T-cell (primary cell): ENCODE measurements at places on chromosomes 1 and 21. TPM values are rescaled to one million over a fixed set of nuclear protein-coding genes. Genes with fewer than 3 reads are reported as not detected.
A peak's percentile ranks its signal among the peaks of the same experiment; 100 is the strongest.

GCSAML gene
- 0.85 TPM for total RNA-seq

KRTAP12-2 gene
- not detected for total RNA-seq

NFASC gene
- total RNA-seq = not detected

LCE2C gene
- total RNA-seq = not detected

DDR2 gene
- total RNA-seq = 0.67 TPM

WNT2B gene
- 0.54 TPM for total RNA-seq

OR14K1 gene
- total RNA-seq = not detected

FAAH gene
- 8.9 TPM for total RNA-seq

SYNC gene
- not detected for total RNA-seq

LRRN2 gene
- total RNA-seq = not detected

ABCA4 gene
- not detected for total RNA-seq

FAM43B gene
- not detected for total RNA-seq

- no peak overlapping the region for H3K27ac ChIP-seq
- H3K4me1 ChIP-seq = no peaks in the 10 kb centered on the region
- no peak overlapping the region for H3K4me3 ChIP-seq
Measured at GRCh38 chr1:22229379-22229778, 86.5 kb upstream of the WNT4 start.

DNA sequence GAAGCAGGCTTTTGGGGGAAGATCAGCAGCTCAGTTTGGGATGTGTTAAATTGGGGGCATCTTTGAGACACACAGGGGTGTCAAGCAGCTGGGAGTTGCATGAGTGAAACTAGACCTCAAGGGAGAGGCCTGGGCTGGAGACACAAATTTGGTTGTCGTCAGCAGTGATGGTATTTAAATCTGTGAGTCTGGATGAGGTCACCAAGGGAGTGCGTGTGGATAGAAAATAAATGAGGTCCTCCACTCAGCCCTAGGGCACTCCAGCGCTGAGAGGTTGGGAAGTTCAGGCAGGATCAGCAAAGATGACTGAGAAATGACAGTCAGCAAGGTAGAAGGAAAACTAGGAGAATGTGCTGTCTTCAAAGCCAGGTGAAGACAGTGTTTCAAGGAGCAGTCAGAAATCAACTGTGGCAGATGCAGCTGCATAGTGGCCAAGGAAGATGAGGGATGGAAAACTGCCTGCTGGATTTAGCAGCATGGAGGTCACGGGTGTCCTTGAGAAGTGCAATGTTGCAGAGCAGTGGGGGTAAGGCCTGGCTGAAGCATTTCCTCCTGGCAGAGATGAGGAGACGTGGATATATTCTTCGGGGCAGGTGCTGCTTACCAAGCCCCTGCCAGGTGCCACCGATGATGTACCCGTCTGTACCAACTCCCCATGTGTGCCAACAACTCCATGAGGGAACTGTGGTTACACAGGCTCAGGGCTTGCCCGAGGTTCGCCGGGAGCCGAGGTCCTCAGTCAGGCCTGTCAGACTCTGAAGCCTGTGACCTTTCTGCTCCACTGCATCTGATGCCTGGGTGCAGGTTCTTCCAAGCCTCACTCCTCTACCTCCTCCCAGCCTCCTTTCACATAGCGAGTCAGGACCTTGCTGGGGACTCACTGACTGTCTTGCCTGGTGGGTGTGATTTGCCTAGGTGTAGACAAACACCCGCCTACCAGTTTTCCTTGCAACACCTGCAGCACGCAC lies 11.3 kb downstream of the MAP7D1 start:
- H3K36me3 ChIP-seq = peaks cover 8% of the 10 kb centered on the region
- DNase-seq = no peak
- no peaks in the 10 kb centered on the region for H3K27me3 ChIP-seq
- peaks cover 19% of the 10 kb centered on the region for H3K4me1 ChIP-seq

GRCh38 chr1:9373619-9374018 lies 80.9 kb downstream of the SPSB1 start:
- DNase-seq = no peak
- H3K27ac ChIP-seq = no peak overlapping the region
- no peak overlapping the region for H3K4me3 ChIP-seq
- H3K36me3 ChIP-seq = no peaks in the 10 kb centered on the region
- no peaks in the 10 kb centered on the region for H3K4me1 ChIP-seq
- H3K27me3 ChIP-seq = no peaks in the 10 kb centered on the region

DNA sequence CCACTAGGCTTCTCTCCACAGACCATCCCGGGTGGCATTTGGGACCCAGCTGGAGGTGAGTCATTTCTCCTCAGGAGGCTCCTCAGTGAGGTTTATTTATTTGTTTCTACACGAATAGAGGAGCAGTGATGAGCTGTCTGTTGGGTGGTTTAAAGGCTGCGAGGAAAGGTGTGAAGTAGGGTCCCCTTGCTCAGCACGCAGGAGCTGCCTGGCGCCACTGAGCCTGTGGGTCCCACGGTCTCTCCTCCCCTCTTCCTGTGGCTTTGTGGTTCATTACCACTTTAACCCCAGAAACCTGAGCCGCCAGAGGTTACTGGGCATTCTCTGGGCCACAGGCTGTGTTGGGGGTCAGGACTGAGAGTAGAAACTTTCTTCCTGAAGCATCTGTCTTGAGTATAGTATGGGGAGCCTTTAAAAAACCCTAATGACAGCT lies 39.9 kb downstream of the IL6R start:
- H3K4me3 ChIP-seq = no peak overlapping the region
- no peak for DNase-seq
- H3K4me1 ChIP-seq = peaks cover 24% of the 10 kb centered on the region
- H3K27me3 ChIP-seq = no peaks in the 10 kb centered on the region
- H3K36me3 ChIP-seq = no peaks in the 10 kb centered on the region
- H3K27ac ChIP-seq = peak overlapping the region; percentile 48

DNA sequence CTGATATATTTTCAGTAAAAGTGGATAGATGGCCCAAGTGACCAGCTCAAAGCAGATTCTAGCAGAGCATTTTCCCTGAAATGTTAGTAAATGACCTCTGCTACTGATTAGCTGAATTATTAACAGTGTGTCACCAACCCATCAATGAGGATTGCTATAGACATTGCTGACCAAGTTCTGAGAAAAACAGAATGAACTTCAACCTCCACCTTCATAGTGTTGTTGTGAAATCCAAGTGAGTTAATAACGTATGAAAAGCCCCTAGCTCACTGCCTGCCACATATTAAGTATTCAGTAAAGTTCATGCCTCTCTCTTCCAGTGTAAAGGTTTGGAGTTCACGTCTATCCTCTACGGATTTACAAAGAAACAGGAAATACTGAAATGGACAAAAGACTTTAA lies 15.8 kb downstream of the PLPP3 start:
- H3K27me3 ChIP-seq = no peaks in the 10 kb centered on the region
- H3K36me3 ChIP-seq = no peaks in the 10 kb centered on the region
- H3K4me3 ChIP-seq = no peak overlapping the region
- no peak for DNase-seq
- no peak overlapping the region for H3K27ac ChIP-seq

- no peaks in the 10 kb centered on the region for H3K36me3 ChIP-seq
- no peaks in the 10 kb centered on the region for H3K4me1 ChIP-seq
- no peaks in the 10 kb centered on the region for H3K27me3 ChIP-seq
Measured at GRCh38 chr1:157785248-157785647, 8.3 kb upstream of the FCRL2 start.

- no peaks in the 10 kb centered on the region for H3K27me3 ChIP-seq
- H3K27ac ChIP-seq = no peak overlapping the region
- no peaks in the 10 kb centered on the region for H3K4me1 ChIP-seq
- no peaks in the 10 kb centered on the region for H3K36me3 ChIP-seq
- H3K4me3 ChIP-seq = no peak overlapping the region
Measured at GRCh38 chr1:170694172-170694926, 30.4 kb downstream of the PRRX1 start.

GRCh38 chr1:206739411-206740076 lies 31.0 kb upstream of the IL19 start:
- H3K36me3 ChIP-seq = peaks cover 3% of the 10 kb centered on the region
- DNase-seq = no peak
- H3K4me1 ChIP-seq = peaks cover 72% of the 10 kb centered on the region
- no peaks in the 10 kb centered on the region for H3K27me3 ChIP-seq

DNA sequence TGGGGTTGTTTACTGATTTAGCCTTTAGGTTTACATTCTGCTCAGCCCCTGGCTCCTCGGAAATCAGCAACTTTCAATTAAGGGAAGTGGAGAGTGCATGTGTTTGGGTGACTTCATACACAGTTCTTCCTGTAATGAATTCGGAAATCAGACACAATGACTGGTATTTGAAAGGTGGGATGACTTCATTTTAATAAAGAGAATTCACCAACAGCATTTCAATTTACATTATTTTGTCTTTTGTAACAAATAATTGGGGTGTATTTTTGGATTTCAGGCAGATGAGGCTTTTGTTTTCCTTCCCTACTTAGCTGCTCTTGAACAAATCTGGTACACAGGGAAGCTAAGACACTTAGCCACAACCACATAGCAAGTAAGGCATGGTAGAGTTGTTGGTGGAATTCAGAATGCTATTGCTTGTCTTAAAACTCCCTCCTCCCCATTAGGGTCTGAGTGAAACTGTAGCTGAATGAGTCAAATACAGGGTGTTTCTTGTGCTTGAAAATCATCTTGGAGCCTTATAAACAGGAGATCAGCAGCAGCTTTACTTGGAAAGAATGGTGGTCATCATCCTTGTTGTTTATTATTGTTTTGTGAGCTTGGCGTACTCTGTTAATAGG lies 917 bp downstream of the STX12 start:
- peak overlapping the region; percentile 91 for H3K27ac ChIP-seq
- H3K4me3 ChIP-seq = peak overlapping the region; percentile 82
- no peaks in the 10 kb centered on the region for H3K36me3 ChIP-seq
- DNase-seq = no peak
- H3K4me1 ChIP-seq = peaks cover 19% of the 10 kb centered on the region

GRCh38 chr1:235652364-235652763 lies 2.8 kb upstream of the GNG4 start:
- no peak for DNase-seq
- no peak overlapping the region for H3K4me3 ChIP-seq
- H3K27me3 ChIP-seq = peaks cover 45% of the 10 kb centered on the region
- no peak overlapping the region for H3K27ac ChIP-seq
- peaks cover 4% of the 10 kb centered on the region for H3K4me1 ChIP-seq
- no peaks in the 10 kb centered on the region for H3K36me3 ChIP-seq

GRCh38 chr1:57163325-57163724 lies 197.5 kb upstream of the C8B start:
- no peak overlapping the region for H3K4me3 ChIP-seq
- H3K4me1 ChIP-seq = no peaks in the 10 kb centered on the region
- no peaks in the 10 kb centered on the region for H3K36me3 ChIP-seq
- no peak overlapping the region for H3K27ac ChIP-seq
- H3K27me3 ChIP-seq = no peaks in the 10 kb centered on the region

DNA sequence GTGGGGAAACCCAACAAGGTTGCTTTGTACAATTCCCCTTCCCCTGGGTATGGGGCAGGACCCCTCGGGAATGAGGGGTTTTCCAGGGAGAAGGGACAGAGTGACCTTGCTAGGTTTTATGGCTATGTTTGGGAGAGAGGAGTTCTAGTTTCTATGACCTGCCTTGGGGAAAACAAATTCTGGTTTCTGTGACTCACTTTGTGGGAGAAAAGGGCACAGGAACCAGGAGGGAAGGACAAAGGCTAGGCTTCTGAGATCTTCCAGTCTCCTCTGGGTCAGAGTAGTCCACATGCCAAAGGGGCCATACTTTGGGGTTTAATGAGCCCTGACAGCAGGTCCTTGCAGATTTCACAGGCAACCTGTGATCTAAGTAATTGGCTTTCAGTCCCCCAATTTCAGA lies 5.5 kb upstream of the PTGER3 start:
- no peaks in the 10 kb centered on the region for H3K4me1 ChIP-seq
- DNase-seq = no peak
- no peak overlapping the region for H3K4me3 ChIP-seq
- no peaks in the 10 kb centered on the region for H3K36me3 ChIP-seq

- H3K4me3 ChIP-seq = no peak overlapping the region
- H3K27me3 ChIP-seq = peaks cover 3% of the 10 kb centered on the region
- peaks cover 4% of the 10 kb centered on the region for H3K4me1 ChIP-seq
- DNase-seq = no peak
- H3K36me3 ChIP-seq = no peaks in the 10 kb centered on the region
Measured at GRCh38 chr21:35933466-35933865, 126.9 kb downstream of the SETD4 start.

DNA sequence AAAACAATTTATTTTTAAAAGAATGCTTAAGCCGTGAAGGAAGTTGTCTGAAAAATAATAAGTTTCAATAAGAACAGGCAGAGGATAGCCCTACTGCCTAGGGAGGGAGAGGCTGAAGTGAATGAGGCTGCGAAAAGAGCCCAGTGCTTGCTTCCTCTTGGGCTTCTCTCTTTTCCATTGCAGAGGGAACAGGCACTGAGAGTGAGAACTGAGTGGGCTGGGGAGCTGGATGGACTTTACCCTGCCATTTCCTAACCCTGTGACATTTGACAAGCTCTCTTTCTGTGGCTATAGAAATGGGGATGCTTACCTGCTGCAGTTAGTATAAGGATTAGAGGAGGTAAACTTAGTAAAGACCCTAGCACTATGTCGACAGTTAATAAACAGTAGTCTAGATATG lies 30.0 kb downstream of the TENT5C start:
- H3K27me3 ChIP-seq = no peaks in the 10 kb centered on the region
- no peak overlapping the region for H3K4me3 ChIP-seq
- H3K36me3 ChIP-seq = no peaks in the 10 kb centered on the region
- no peak for DNase-seq

- no peak overlapping the region for H3K4me3 ChIP-seq
- H3K27me3 ChIP-seq = peaks cover 17% of the 10 kb centered on the region
- no peak for DNase-seq
- no peaks in the 10 kb centered on the region for H3K36me3 ChIP-seq
- no peak overlapping the region for H3K27ac ChIP-seq
- no peaks in the 10 kb centered on the region for H3K4me1 ChIP-seq
Measured at GRCh38 chr21:39664586-39664985, 51.8 kb downstream of the B3GALT5 start.

GRCh38 chr1:40620586-40621210 lies 44.8 kb downstream of the RIMS3 start:
- no peaks in the 10 kb centered on the region for H3K4me1 ChIP-seq
- H3K36me3 ChIP-seq = no peaks in the 10 kb centered on the region
- no peak for DNase-seq
- H3K27me3 ChIP-seq = peaks cover 11% of the 10 kb centered on the region
- H3K27ac ChIP-seq = no peak overlapping the region
- no peak overlapping the region for H3K4me3 ChIP-seq

DNA sequence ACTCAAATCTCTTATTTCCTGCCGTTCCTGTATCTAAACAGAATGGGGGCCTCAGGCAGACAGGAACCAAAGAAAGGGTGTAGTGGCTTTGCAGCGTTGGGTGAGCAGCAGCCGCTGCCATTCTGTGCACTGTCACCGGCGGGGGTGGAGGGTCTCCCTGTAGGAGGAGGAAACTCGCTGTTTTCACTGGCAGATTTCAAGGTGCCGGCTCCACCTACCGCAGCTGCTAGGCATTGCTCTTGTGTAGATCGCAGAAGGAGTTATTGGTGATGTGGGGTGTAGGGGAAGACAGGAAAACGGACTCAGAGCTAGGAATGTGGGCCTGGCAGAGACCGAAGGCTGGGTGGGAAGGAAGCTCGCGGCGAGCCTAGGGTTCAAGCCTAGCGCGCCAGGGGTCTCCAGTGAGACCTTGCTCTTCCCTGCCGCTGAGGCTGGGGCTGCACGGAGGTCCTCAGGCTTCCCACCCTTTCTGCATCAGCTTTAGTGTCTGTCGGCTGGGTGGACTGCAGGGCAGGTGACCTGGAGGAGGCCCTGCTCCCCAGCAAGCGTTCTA lies 20.8 kb downstream of the ATP5PO start:
- peaks cover 3% of the 10 kb centered on the region for H3K4me1 ChIP-seq
- peak; percentile 71 for DNase-seq
- peak overlapping the region; percentile 36 for H3K4me3 ChIP-seq
- no peak overlapping the region for H3K27ac ChIP-seq

GRCh38 chr1:179030130-179030529 lies 4.4 kb downstream of the FAM20B start:
- peaks cover 13% of the 10 kb centered on the region for H3K4me1 ChIP-seq
- no peaks in the 10 kb centered on the region for H3K27me3 ChIP-seq
- no peaks in the 10 kb centered on the region for H3K36me3 ChIP-seq
- H3K4me3 ChIP-seq = no peak overlapping the region
